Astrocyte (in vitro differentiated cells and primary cell): ENCODE measurements at places on chromosomes 11 and 22. TPM values are rescaled to one million over a fixed set of nuclear protein-coding genes. Genes with fewer than 3 reads are reported as not detected.
A peak's percentile ranks its signal among the peaks of the same experiment; 100 is the strongest.

GRCh38 chr11:61126256-61126655, 24.0 kb downstream of the CD5 start:
- H3K27ac ChIP-seq = no peak overlapping the region
- peaks cover 13% of the 10 kb centered on the region for H3K4me1 ChIP-seq
- H3K27me3 ChIP-seq = peaks cover 13% of the 10 kb centered on the region
- H3K36me3 ChIP-seq = no peaks in the 10 kb centered on the region
- DNase-seq = no peak
- no peak overlapping the region for H3K4me3 ChIP-seq

GRCh38 chr22:38871360-38872171, 450 bp downstream of the CBX6 start:
- peaks cover 10% of the 10 kb centered on the region for H3K4me1 ChIP-seq
- peaks cover 15% of the 10 kb centered on the region for H3K27me3 ChIP-seq
- DNase-seq = no peak
- peak overlapping the region; percentile 76 for H3K4me3 ChIP-seq

GRCh38 chr11:127738771-127739286, 738.3 kb upstream of the KIRREL3 start:
- no peak for DNase-seq
- H3K36me3 ChIP-seq = no peaks in the 10 kb centered on the region
- H3K4me1 ChIP-seq = no peaks in the 10 kb centered on the region
- H3K4me3 ChIP-seq = no peak overlapping the region
- no peaks in the 10 kb centered on the region for H3K27me3 ChIP-seq

GRCh38 chr22:39478441-39478850, 21.6 kb downstream of the MGAT3 start:
- no peaks in the 10 kb centered on the region for H3K4me1 ChIP-seq
- H3K4me3 ChIP-seq = no peak overlapping the region
- H3K36me3 ChIP-seq = no peaks in the 10 kb centered on the region

DNA sequence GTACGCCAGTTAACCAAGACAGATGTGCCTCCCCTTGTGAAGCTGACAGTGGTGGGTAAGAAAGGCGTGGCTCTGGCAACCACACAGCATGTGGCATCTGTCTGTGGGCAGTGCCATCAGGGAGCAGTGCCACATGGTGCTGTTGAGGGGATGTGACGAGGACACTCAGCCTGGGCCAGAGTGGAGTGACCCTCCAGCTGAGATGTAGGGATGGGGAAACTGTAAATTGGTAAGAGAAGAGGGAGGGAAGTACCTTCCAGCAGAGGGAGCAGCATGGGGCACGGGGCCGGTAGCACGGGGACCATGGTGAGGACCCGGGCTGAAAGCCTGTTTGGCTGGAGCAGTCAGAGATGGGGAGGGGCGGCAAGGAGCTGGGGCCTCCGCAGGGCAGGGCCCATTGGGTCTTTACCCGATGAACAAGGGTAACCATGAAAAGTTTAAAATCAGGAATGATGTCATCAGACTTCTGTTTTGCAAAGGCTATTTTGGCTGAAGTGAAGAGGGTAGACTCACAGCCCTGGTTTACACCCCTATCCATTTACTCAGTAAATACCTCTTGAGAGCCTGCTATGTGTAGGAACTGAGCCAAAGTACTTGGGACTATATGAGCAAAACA, 10.4 kb downstream of the TMPRSS6 start:
- H3K4me3 ChIP-seq = no peak overlapping the region
- H3K36me3 ChIP-seq = no peaks in the 10 kb centered on the region
- DNase-seq = no peak
- H3K4me1 ChIP-seq = no peaks in the 10 kb centered on the region

DNA sequence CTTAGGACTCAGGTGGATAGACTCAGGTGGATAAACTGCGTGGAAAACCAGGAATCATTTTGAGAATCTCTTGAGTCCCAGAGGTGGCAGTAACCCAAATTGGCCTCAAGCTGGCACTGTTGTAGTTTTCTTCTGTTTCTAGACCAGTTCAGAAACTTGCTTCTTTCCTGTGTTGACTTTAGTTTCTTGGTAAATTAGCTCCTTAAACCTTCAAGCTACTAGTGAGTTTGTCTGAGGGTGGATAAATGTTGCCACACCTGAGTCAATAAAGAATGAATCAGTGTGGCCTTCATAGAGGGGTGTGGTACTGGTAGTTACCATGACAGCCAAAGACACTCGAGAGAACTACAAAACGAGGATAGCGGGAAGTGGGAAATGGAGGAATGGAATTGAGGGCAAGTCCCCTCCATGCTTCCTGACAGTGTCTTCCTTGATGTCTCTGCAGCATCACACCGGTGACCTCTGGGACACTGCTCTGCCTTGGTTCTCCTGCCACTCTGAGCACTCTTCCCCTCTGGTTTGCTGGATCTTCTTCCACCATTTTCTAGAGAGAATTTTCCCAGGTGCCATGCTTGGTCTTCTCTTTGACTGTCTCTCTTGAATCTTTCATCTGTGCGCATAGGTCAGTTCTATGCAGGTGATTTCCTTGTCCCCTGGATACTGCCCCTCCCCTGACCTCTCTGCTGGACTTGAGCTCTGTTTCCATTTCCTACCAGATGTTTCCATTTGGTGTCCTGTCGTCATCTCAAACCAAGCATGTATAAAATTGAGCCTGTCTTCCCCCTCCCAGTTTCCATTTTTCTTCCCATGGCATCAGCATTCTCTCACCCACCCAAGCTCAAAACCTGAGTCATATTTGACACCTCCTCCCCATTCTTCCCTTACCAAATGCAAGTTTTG, 7.2 kb downstream of the POLD4 start:
- no peaks in the 10 kb centered on the region for H3K36me3 ChIP-seq
- H3K4me1 ChIP-seq = peaks cover 19% of the 10 kb centered on the region
- DNase-seq = peak; percentile 49
- H3K27ac ChIP-seq = no peak overlapping the region

GRCh38 chr11:119156496-119156895, 7.6 kb downstream of the ABCG4 start:
- H3K4me3 ChIP-seq = no peak overlapping the region
- H3K4me1 ChIP-seq = no peaks in the 10 kb centered on the region
- peaks cover 4% of the 10 kb centered on the region for H3K27me3 ChIP-seq
- no peaks in the 10 kb centered on the region for H3K36me3 ChIP-seq
- no peak overlapping the region for H3K27ac ChIP-seq

- H3K36me3 ChIP-seq = no peaks in the 10 kb centered on the region
- no peak overlapping the region for H3K4me3 ChIP-seq
- no peak for DNase-seq
- H3K27me3 ChIP-seq = no peaks in the 10 kb centered on the region
- no peaks in the 10 kb centered on the region for H3K4me1 ChIP-seq
Measured at GRCh38 chr11:29507376-29507775, 509.5 kb downstream of the KCNA4 start.

DNA sequence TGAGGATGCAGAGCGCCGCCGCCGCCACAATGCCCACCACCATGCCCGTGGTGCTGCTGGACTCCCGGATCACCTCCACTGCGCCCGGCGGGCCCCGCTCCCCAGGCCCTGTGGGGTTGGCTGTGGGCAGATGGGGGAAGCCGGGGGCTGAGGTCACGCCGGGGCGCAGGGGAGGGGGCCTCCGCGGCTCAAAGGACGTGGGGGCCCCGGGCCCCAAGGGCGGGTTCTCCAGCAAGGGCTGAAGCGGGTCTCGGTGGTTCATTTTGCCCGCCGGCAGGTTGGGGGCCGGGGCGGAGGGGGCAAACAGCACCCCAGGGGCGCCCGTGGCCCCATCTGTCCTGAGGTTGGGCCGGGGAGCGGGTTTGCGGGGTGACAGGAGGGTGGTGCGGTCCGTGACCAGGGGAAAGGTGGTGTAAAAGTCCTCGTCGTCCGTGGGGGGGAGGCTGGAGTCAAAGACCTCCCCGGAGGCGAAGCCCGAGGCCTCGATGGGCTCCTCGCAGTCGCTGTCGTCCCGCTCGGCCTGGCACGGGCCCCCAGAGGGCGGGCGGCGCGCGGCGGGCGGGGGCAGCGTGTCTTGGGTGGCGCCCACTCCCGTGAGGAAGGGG, 16.5 kb downstream of the SLC22A12 start:
- H3K27ac ChIP-seq = no peak overlapping the region
- H3K4me1 ChIP-seq = no peaks in the 10 kb centered on the region
- no peaks in the 10 kb centered on the region for H3K36me3 ChIP-seq

DNA sequence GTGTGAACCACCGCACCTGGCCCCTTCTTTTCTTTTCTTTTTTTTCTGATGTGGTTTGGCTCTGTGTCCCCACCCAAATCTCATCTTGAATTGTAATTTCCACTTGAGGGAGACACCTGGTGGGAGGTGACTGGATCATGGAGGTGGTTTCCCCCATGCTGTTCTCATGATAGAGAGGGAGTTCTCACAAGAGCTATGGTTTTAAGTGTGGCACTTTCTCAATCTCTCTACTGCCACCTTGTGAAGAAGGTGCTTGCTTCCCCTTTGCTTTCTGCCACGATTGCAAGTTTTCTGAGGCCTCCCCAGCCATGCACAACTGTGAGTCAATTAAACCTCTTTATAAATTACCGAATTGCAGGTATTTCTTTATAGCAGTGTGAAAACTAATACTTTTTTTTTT, 4.9 kb upstream of the TCN2 start:
- H3K4me3 ChIP-seq = no peak overlapping the region
- peaks cover 6% of the 10 kb centered on the region for H3K4me1 ChIP-seq
- peak; percentile 12 for DNase-seq
- H3K27me3 ChIP-seq = no peaks in the 10 kb centered on the region

DNA sequence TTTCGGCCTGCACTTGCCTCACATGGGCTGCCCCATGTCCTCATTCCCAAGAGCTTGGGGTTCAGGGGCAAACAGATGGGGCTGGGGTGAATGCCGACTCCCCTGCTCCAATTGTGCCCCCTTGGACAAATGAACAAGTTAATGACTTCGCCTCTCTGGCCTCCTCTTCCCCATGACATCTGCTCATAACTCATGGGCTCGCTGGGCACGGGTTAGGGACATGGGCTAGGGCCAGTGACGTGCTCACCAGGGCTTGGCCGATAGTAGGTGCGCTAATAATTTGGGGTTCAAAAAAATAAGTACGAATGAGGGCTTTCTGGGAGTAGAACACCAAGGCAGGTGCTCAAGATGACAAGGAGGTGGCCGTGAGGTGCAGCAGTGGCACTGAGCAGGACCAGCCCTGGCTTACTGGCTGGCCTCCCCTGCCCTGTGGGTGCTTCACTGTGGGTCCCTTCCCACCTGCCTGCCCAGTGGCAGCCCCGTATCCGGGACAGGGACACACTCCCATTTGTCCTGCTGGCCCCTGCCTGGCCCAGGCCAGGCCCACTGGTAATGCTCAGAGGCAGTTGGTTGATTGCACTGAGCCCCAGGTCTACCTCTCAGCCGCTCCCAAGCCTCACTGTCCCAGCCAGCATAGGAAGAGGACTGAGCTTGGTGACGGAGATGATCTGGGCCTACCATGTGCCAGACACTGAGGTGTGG, 12.3 kb downstream of the CBX6 start:
- H3K4me1 ChIP-seq = peaks cover 8% of the 10 kb centered on the region
- no peak overlapping the region for H3K27ac ChIP-seq
- no peak for DNase-seq
- H3K4me3 ChIP-seq = no peak overlapping the region
- no peaks in the 10 kb centered on the region for H3K27me3 ChIP-seq

The NXPE1 gene
- total RNA-seq = not detected in 2 replicates

The SYCE3 gene
- total RNA-seq = not detected in 2 replicates

The FOSL1 gene
- 24.5 and 37.9 TPM in 2 replicates for total RNA-seq
